ENCODE measurements at places on chromosomes 2 and 18. TPM values are rescaled to one million over a fixed set of nuclear protein-coding genes. Genes with fewer than 3 reads are reported as not detected.

The MEMO1 gene
- polyA plus RNA-seq: 41.0 TPM

- no peak for DNase-seq
These were observed 141.5 kb upstream of the SLC39A10 start for GRCh38 chr2:195515551-195515950.

- no peak for DNase-seq
These were observed 761.4 kb upstream of the KLHL29 start for GRCh38 chr2:22623620-22624019.

DNA sequence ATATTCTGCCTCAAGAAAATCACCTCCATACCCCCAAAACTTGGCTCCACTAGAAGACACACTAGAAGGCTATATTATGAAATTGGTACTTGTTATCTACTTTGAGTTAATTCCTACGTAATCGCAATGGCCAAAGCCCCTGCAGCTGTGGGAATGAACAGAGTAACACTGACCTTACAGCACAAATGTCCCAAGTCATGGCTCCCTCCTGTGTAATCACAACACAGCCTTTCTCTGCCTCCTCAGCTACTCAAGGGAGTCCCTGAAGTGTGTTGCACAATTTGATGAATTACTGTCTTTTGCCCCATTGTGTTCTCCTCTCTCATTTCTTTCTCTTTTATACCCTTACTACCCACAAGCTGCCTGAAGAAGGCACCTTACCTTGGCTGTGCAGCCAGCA is 375.2 kb downstream of the ARHGAP15 start:
- no peak for DNase-seq

DNA sequence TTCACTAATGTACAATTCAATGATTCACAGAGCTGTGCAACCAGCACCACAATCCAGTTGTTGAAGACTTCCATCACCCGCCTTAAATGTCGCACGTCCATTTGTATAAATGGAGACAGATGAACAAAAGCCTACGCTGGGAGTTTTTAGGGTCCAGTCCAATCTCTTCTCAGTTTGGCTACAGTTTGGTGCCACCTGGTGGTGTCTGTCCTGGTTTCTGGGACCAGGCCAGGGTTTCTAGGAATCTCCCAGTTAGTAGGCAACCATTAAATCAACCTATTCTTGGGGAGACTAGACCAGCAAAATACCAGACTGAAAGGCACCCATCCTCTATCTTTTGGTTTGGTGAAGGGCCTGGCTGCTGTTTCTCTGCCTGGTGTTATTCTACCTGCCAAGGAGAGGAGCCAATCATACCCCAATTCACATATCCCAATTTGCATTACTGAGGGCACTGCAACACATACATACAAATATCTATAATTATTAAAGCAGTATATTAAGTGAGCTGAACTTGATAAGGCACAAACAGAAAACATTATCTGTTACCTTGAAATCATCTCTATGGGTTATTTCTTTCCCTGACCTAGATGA is 3.2 kb upstream of the DDX1 start:
- DNase-seq: peak; percentile 65
